ENCODE measurements at places on chromosomes 7 and 10. TPM values are rescaled to one million over a fixed set of nuclear protein-coding genes. Genes with fewer than 3 reads are reported as not detected.
A peak's percentile ranks its signal among the peaks of the same experiment; 100 is the strongest.

DNA sequence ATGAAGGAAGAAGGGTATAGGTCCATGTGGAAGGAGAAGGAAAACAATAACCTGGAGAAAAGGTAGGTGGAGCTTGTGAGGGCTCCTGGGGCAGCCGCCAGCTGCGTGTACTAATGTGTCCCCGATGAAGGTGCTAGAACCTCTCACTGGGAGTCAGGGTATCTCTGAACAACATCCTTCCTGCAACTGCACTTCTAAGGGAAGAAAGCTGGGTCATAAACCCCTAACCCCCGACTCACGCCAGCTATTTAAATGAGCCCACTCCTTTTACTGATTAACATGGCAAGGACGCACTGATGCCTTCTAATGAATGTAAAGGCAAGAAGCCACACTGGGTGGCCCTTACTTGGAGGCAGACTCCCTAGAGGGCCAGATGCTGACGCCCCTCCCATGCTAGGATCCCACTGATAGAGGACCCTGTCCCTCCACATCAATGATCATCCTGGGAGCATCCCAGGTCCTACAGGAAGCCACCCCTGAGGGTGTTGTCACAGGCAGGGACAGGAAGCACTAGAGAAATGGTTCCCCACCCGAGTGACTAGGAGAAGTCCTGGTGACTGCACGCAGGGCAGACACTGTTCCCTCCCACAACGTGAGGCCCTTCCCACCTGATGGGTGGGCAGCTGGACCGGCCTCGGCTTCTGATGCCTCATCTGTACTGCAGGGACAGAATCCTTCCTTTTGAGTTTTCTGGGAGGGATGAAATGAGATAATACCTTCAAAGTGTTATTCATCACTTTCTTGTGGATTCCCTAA, 20.4 kb downstream of the JCAD start:
- H3K27me3 ChIP-seq, result no peaks in the 10 kb centered on the region
- DNase-seq, result no peak
- H3K27ac ChIP-seq, result no peak overlapping the region
- no peak overlapping the region for H3K4me3 ChIP-seq
- peaks cover 4% of the 10 kb centered on the region for H3K4me1 ChIP-seq

DNA sequence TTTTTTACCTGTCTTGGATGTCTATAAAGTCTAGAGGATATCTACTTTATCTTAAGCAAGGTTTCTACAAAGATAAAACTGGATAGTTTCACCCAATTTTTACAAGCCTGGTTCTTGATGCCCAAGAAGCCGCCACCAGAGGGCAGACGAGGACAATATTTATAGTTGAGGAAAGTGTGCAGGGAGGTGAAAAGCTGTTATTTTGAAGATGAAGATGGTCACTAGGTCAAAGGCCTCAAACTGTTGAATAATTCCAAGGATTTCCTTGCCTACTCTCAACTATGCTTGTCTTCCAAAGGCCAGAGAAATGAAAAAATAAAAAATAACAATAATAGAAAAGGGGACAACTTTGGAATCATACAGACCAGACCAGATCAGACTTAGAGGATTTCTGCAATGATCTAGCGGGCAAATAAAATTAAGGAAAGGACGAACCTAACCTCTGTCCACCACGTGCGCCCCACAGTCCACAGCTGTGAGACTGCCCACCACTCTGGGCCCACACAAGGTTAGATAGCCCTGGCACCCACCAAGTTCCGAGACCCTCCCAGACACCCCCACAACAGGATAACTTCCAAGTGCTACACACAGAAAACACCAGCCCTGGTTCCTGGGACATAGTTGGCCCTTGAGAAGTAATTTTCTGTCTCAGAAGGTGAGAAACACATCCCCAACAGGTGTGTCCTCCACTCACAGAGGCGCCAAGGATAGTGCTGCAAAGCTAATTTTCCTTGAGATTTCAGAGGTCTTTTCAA, 2.8 kb downstream of the PKD1L1 start:
- no peaks in the 10 kb centered on the region for H3K36me3 ChIP-seq
- no peaks in the 10 kb centered on the region for H3K4me1 ChIP-seq
- peak; percentile 81 for DNase-seq
- H3K27me3 ChIP-seq, result no peaks in the 10 kb centered on the region

- H3K36me3 ChIP-seq, result no peaks in the 10 kb centered on the region
- H3K4me1 ChIP-seq, result peaks cover 13% of the 10 kb centered on the region
- H3K27ac ChIP-seq, result no peak overlapping the region
- DNase-seq, result no peak
- no peak overlapping the region for H3K4me3 ChIP-seq
Observed at GRCh38 chr10:110413903-110414547, 83.7 kb upstream of the DUSP5 start.

Gene C10orf105
- not detected for total RNA-seq

- peak within 1 kb of the TSS; percentile 83 for H3K4me3 ChIP-seq
- H3K27me3 ChIP-seq, result no peaks in the 10 kb centered on the region
- DNase-seq, result peak; percentile 94
- peaks cover 79% of the 10 kb centered on the region for H3K4me1 ChIP-seq
Observed at GRCh38 chr7:151085691-151086620, at the start of gene AGAP3. AGAP3 (plus strand) TSS chr7:151086475; CDS start chr7:151086742, 267 bp downstream.

Gene PTPRN2
- total RNA-seq, result 31.6 TPM

Gene TNS3
- total RNA-seq, result 265 TPM

Gene NEUROD6
- not detected for total RNA-seq

DNA sequence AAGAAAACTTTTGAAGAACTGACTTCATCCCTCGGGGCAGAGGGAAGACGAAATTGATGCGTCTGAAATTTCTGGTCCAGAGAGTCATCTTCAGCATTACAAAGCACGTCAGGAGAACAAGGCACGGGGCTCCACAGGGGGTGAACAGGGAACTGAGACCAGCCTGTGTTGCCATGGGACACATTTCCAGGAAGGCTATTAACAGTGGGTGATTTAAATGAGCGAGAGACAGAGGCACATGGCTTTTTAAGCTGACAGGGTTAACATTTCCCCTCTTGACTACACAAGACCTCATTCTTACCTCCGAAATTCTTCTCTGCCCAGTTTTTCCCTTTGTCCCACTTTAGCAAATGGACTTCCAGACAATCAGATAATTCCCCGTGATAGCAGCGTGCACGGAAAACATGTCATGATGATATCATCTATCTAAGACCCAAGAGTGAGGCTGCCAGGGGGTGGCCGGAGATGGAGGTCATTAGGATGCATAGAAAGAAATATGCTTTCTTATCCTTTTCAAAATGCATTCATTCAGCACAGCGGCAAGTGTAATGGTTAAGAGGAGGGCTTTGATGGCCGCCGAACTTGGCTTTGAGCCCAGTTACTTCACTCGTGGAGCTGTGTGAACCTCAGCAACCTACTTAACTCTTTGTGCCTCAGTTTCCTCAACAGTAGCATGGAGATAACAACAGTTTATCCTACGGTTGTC, 248.0 kb downstream of the PRPF18 start:
- no peak for DNase-seq
- no peak overlapping the region for H3K4me3 ChIP-seq
- H3K27ac ChIP-seq, result no peak overlapping the region

DNA sequence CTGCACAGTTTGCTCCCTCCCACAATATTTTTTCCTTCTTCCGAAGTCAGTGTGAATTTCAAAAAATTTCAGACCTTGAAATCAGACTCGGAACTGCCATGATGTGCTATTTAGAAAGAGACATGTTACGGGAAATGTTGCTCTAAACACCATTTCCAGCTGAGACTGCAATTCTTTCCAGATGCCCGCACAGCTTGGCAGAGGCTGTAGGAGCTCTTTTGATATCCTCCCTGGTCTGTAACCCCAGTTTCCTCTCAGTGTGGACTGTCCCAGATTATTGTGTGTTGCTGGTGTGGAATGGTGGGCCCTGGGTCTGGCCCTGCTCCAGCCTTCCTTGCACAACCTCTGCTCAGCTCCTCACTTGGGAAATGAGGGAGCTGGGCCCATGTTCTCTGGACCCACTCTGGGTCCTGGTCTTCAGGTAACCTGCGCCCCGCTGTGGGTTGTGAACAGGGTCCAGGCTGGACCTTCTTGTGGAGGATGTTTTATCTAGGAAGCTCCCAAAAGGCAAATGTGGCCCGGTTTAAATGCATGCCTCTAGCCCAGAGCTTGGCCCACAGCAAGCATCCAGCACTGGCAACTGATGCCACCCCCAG, 172.8 kb upstream of the CXCL12 start:
- no peaks in the 10 kb centered on the region for H3K4me1 ChIP-seq
- no peak overlapping the region for H3K27ac ChIP-seq
- H3K36me3 ChIP-seq, result no peaks in the 10 kb centered on the region
- H3K27me3 ChIP-seq, result no peaks in the 10 kb centered on the region

GRCh38 chr7:152597507-152597906, 78.4 kb downstream of the XRCC2 start:
- no peak for DNase-seq
- H3K27ac ChIP-seq, result no peak overlapping the region
- no peaks in the 10 kb centered on the region for H3K27me3 ChIP-seq
- no peaks in the 10 kb centered on the region for H3K36me3 ChIP-seq

DNA sequence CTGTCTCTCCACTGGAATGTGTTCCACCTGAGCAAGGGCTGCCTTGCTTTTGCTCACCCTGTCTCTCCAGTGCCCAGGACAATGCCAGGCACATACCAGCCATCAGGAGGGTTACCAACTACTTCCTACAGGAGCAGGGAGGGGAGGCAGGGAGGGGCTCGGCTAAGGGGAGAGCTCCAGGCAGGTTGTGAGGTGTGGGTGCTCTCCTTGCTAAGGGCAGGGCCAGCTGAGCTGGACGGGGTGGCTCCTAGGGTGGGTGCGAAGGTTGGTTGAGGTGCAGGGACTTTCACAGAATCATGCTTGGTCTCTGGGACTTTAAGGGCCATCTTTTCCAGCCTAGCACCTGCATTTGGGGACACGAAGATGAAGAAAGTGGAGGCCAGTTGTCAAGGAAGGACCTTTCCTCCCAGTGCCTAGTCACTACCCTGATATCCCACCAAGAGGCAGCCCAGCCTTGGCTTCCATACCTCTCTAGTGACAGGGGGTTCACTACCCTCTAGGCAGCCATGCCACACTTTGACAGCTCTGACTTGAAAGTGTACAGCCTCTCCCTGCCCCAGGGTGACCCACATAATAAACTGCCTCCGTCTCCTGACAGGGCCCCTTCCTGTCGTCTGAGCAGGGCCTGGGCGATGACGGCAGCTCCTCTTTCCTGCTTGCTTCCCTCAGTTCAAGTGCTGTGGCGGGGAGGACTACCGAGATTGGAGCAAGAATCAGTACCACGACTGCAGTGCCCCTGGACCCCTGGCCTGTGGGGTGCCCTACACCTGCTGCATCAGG, 46.5 kb downstream of the TSPAN15 start:
- no peaks in the 10 kb centered on the region for H3K36me3 ChIP-seq
- H3K27ac ChIP-seq, result no peak overlapping the region
- no peak for DNase-seq
- H3K27me3 ChIP-seq, result no peaks in the 10 kb centered on the region
- H3K4me1 ChIP-seq, result no peaks in the 10 kb centered on the region
- H3K4me3 ChIP-seq, result no peak overlapping the region

Gene AZGP1
- total RNA-seq, result 271 TPM

DNA sequence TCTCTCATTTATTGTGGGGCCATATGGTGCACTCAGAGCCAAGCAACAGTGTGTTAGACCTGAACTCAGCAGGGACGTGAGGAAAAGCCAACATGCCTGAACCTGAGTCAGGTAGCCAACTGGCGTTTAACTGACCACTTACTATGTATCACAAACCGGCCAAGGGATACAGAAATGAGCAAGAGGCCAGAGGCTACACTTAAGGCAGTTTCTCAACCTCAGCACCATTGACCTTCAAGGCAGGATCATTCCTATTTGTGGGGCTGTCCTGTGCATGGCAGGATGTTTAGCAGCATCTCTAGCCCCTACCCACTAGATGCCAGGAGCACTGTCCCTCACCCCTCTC, 103.5 kb upstream of the NANOS1 start:
- no peaks in the 10 kb centered on the region for H3K4me1 ChIP-seq
- H3K27ac ChIP-seq, result no peak overlapping the region
- no peak for DNase-seq
- H3K27me3 ChIP-seq, result no peaks in the 10 kb centered on the region
- H3K36me3 ChIP-seq, result no peaks in the 10 kb centered on the region

Gene GNG11
- total RNA-seq, result 11.4 TPM

- H3K27me3 ChIP-seq, result no peaks in the 10 kb centered on the region
- H3K36me3 ChIP-seq, result no peaks in the 10 kb centered on the region
- H3K4me3 ChIP-seq, result no peak overlapping the region
- H3K27ac ChIP-seq, result no peak overlapping the region
Observed at GRCh38 chr10:62778125-62778524, 26.4 kb upstream of the ADO start.

- no peak overlapping the region for H3K4me3 ChIP-seq
- no peak overlapping the region for H3K27ac ChIP-seq
- no peaks in the 10 kb centered on the region for H3K27me3 ChIP-seq
- H3K4me1 ChIP-seq, result no peaks in the 10 kb centered on the region
- no peaks in the 10 kb centered on the region for H3K36me3 ChIP-seq
Observed at GRCh38 chr7:48312151-48312550, 140.9 kb downstream of the ABCA13 start.

DNA sequence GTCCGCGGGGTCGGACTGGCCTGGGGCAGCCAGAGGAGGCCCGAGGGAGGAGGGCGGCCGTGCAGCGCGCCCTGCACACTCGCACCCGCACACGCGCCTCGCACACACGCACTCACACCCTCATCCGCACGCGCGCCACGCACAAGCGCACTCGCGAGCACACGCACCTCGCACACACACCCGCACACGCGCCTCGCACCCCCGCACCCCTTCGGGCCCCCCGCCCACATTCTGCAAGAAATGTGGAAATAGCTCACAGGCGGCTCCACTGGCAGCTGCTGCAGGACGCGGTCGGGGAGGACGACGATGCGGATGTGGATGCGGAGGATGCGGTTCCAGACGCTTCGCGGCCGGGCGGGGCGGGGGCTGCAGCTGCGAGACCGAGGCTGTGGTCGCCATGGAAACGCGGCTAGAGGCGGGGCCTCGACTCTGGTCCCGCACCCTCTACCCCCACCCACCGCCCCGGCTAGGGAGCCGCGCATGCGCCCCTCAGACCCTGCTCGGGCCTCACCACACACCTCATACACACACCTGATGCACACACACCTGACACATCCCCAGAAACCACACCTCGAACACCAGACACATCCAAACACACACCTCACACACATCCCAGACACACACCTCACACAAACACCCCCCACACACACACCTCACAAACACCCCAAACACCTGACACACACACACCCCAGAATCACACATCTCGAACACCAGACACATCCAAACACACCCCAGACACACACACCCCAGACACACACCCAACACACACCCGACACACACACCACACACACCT, at the start of gene CALY:
Gene CALY (minus strand): TSS at position 320 of the 793 bp plus-strand sequence. CDS start 7,907 bp downstream, outside the sequence.
- no peak within 1 kb of the TSS for H3K4me3 ChIP-seq
- H3K4me1 ChIP-seq, result peaks cover 22% of the 10 kb centered on the region
- H3K27ac ChIP-seq, result no peak within 1 kb of the TSS
- H3K36me3 ChIP-seq, result no peaks in the 10 kb centered on the region

DNA sequence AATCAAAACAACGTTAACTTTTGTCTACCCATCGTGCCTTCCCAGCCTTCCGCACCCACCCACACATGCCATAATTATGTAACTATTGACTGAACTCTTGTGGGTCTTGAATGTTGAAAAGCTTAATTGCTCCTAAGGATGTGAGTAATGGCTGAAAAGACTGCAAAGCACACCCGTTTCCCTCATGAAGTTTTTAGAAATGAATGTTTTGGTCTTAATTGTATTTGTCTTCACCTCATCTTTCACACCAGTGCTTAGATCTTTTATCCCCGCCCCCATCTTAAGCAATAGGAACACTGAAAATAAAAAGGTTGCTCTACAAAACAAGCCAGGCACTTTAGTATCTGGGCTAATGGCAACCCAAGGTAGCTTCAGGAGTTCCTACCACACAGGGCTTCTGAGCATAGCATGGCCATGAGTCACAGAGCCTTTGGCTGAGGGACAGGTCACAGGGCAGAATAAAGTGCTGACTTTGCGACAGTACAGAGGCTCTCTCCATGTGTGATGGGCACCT, 690.5 kb downstream of the PARD3 start:
- peak overlapping the region; percentile 1 for H3K27ac ChIP-seq
- H3K4me1 ChIP-seq, result peaks cover 17% of the 10 kb centered on the region
- no peaks in the 10 kb centered on the region for H3K27me3 ChIP-seq
- DNase-seq, result no peak

Data from body of pancreas (tissue), 4 donors.